ENCODE measurements at places on chromosomes 1 and 21.

GRCh38 chr1:111895469-111895868, 94.0 kb downstream of the KCND3 start:
- no peak for DNase-seq

DNA sequence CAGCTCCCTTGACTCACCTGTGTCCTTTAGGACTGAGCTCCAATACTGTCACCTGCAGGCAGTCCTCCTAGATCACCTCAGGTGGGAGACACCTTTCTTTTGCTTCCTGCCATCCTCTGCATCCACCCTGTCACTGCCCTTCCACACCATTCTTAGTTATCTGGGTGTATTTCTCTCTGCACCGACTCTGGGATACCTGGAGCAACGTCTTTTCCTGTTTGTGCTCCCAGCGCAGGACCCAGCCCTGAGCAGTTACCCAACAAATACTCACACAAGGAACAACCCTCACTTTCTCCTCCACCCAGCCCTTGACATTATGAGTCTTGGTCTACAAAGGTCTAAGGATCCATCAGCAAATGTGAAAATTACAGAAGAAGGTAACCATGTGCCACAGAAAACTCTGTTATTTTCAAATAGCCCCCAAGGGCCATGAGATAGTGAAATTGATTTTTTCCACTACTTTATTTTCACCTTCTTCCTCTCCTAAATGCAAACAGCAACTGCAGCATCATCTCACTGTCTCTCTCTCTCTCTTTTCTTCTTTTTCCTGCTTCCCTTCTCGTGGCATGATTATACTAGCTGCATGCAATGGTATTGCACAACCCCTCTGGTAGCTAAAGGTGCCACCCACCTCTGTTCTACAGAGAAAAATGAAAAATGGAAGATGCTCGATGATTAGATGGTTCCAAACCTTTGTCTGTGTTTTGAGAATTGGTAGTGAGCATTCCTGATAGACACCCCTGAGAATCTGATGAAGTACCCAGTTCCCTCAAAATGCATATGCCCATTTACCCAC, 89.0 kb downstream of the MIS18A start:
- DNase-seq = no peak

DNA sequence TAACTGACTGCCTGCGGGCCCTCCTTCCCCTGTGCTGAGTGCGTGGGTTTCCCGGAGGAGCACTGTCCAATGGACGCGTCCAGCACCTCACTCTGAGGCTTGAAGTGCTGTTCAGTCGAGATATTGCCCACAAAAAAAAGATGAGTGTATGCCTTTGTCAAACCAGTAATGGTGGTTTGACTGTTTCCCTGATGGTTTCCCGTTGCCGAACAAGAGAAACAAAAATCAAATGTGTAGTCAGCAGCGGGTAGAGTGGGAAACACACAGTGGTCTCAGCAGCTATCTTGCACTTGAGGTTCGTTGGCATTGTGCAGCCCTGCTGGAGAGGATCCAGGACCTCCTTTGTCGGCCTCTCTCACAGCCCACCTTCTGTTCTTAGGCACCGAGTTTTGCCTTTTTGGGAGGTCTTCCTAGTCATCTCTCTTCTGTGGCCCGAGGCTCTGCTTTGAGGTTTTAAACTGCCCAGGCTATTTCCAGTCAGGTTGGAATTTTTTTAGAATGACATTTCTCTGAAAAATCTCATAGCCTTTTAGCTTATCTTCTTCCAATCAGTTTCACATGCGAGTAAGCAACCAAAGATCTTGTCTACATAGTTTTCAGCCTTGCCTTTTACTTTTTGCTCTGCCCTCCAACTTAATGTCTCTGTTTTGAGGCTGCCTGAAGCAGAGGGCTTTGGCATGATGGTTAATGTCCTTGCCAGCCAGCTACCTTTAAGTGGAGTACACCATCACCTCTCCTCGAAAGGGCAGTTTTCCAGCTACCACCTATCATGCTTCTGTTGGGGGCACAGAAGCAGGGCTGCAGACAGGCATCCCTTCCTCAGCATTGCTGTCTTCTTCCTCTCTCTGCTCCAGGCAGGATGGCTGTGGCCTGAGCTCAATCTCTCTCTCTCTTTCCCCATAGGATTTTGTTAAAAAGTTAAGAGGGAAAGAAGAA, 132.3 kb downstream of the URB2 start:
- no peak for DNase-seq

- no peak for DNase-seq
Measured at GRCh38 chr1:37267111-37267835, 207.1 kb upstream of the ZC3H12A start.

GRCh38 chr21:32138658-32139057, 140.2 kb downstream of the MIS18A start:
- no peak for DNase-seq

GRCh38 chr1:247822060-247822459, 1.9 kb downstream of the OR14A16 start:
- DNase-seq = no peak

DNA sequence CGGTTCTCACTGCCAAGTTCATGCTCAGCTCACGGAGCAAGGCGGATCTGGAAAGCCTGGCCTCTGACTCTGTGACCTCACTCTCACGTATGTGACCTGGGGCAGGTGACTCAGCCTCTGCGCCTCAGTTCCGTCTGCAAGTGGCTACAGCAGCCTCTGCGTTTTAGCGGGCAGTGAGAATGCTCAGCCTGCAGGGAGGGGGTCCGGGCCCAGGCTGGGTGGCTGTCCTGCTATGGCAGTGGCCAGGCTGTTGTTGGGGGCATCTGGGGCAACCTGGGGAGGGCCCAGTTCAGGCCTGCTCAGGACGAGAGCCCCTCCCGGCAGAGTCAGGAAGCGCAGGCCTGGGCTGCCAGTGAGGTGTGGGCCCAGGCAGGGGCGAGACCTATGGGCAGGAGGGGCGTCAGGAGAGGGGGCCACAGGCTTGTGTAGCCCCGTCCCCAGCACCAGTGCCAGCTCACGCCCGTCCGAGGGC, 27.9 kb downstream of the ARHGEF16 start:
- no peak for DNase-seq

GRCh38 chr1:155329980-155330598, 9.4 kb downstream of the RUSC1 start:
- DNase-seq = no peak

DNA sequence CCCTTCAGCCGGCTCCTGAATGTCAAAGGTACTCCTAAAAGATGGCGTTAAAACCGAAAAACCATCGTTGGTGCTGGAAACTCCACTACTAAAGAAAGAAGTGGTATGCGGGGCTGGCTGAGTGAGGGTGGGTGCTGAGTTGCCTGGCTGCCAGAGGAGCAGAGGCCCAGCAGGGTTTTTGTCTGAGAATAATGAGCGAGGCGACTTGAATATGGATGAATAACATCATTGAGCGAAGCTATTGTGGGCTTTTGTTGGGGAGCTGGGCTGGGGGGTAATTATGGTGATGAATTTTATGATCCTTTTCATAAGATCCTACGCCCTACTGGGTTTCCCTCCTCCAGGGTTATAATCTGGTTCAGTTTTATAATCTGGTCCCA, 2.0 kb downstream of the PDPN start:
- no peak for DNase-seq

GRCh38 chr1:56123421-56123820, 455.9 kb downstream of the PLPP3 start:
- DNase-seq = no peak

- no peak for DNase-seq
Measured at GRCh38 chr1:191895462-191896058, 262.7 kb upstream of the RGS18 start.

DNA sequence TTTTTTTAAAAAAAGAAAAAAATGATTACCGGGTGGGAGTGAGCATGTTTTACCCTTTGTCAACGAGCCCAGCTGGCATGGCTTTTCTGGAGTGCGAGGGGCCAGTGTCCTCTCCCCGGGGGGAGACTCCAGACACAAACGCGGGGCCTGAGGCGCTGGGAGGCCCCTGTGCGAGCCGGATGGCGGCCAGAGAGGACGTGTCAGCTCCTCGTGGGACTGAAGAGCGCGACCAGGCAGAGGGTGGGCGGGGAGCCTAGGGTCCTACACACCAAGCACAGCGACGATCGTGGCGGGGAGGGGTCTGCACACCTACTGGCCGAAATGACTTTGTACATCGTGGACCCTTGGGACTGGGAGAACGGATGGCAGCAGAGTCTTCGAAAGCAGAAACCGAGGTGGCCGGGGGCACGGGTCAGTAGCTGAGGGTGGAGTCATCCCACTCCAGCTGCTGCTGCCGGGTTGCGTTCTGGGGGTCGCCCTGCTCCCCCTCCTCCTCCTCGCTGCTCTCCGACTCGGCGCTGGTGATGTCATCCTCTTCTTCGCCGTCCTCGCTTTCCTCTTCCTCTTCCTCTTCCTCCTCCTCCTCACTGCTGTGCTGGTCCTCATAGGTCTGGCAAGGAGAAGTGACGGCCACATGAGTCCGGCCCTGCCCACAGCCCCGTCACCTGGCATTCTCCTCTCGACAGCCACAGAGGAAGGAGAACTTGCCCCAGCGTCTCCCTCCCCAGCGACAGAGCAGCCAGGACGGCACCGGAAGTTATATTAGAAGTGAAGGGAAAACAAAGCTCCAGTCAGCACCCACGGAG, 78.8 kb downstream of the PIK3CD start:
- no peak for DNase-seq

DNA sequence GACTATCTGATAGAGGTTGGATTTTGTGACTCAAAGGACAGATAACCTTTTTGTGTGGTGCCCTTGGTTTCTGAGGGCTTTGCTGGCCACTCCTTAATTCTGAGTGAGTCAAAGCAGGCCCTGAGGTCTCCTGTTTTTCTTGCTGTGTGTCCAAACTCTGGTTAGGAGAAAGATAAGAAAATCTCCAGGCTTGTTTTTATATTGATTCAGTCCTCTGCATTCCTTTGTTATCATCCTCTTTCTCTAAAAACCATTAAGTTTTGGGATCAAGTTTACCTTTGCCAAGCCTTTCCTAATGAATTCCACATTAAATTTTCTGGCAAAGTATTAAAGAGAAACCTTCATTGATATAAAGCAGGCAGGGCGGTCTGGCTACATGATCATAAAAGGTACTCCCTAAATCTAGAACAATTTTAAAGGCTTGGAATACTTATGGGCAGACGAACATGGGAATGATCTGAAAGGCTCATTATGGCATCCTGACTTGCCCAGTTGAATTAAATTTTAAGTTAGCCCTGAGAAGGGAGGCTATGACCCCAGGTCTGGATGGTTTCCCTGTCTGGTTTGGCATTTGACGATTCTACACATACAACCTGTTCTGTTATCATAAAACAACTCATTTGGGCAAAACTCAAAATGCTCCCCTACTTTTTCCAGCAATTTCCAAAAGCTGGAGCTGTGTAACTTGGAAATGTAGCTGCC, 20.8 kb downstream of the ZBTB8B start:
- no peak for DNase-seq

GRCh38 chr1:240869071-240869470, 257.1 kb upstream of the GREM2 start:
- DNase-seq = no peak

DNA sequence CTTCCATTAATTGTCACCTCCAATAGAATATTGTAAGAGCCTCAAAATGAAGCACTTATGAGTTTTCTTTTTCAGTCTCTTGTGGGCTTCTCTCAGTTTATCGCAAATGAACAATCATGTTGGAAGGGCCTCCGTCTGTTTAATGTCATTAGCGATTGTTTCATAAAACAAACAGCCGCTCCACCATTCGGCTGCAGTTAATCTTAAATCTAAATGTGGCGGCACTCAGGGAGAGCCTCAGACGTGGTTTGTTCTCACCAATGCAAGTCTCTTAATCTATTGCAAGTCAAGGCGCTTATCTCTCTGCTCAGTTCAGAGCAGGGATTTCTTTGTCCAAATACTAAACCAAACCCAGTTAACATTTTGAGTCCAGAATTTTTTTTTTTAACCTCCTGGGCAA, 34.9 kb upstream of the ESRRG start:
- no peak for DNase-seq

DNA sequence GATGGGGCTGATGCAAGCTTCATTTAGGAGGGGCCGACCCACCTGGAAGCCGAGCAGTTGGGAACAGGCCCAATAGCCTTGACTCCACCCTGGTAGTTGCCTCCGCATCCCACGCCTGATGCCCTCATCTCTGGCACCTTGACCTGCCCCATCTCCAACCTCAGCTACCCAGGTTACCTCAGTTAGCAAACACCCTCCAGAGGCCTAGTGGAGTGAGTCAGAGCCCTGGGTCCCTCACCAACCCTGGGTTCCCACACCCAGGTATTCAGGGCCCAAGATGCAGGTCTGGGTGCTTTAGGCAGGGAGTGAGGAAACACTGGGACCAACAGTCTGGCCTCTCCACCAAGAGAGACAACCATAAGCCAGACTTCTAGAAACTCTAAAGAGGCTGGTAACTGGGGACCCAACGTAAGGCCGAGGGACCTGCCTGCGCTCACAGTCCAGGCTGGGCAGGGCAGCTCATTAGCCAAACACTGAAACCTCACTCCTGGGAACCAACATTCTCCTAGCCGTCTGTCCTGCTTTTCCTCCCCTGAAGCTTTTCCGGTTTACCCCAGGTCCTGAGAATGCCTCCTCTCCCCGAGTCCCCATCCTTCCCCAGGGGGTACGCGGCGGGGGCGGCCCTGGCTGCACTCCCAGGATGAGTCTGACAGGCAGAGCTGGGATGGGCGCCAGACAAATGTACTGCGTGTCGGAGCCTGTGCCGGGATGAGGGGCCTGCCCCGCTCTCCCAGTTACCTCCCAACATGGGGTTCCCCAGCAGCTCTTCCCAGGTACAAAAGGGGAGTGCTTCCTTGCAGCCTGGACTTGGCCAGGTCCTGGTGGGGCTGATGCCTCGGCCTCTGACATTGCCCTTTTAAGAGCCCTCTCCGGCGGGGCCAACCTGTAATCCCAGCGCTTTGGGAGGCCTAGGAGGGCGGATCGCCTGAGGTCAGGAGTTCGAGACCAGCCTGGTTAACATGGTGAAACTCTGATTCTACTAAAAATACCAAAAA, 8.9 kb upstream of the CELSR2 start:
- no peak for DNase-seq

GRCh38 chr1:178192686-178193085, 98.8 kb downstream of the RASAL2 start:
- DNase-seq = peak; percentile 28

DNA sequence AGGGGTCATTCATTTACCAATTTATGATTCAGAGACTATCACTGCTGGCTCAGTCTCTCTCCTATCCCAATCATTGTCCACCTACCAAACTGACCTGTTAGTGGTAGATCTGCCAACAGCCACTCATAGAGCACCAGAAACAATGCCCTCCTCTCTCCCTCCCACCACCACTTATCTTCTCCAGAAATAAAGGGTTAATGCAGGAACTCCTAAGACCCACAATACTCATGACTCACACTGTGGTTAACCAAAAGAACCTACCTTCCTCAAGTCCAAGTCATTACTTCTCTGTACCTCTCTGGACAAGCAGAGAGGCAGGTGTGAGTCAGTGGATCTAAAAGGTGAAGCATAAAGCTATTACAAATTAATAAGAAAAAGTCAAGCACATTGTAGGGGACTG, 40.9 kb upstream of the CAMK1G start:
- DNase-seq = no peak

GRCh38 chr1:114549137-114549536, 32.3 kb downstream of the BCAS2 start:
- DNase-seq = no peak

GRCh38 chr1:38291336-38291735, 244.7 kb upstream of the POU3F1 start:
- DNase-seq = no peak

All from smooth muscle cell of the brain vasculature (primary cell).